Left kidney (tissue), 8 donors: ENCODE measurements at places on chromosomes 1 and 21.

DNA sequence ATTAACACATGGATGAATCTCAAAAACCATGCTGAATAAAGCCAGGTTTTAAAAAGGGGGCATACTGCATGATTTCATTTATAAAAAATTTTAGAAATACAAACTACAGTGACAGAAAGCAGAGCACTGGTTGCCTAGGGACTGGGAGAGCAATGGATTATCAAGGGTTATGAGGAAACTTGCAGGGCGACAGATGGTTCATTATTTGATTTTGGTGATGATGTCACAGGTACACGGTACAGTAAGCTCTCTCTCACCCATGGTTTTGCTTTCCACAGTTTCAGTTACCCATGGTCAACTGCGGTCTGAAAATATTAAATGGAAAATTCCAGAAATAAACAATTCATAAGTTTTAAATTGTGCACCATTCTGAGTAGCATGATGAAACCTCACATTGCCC is 14.1 kb downstream of the VAMP4 start:
- DNase-seq = no peak

- DNase-seq = no peak
Measured at GRCh38 chr1:241677201-241677600, 25.1 kb downstream of the WDR64 start.

DNA sequence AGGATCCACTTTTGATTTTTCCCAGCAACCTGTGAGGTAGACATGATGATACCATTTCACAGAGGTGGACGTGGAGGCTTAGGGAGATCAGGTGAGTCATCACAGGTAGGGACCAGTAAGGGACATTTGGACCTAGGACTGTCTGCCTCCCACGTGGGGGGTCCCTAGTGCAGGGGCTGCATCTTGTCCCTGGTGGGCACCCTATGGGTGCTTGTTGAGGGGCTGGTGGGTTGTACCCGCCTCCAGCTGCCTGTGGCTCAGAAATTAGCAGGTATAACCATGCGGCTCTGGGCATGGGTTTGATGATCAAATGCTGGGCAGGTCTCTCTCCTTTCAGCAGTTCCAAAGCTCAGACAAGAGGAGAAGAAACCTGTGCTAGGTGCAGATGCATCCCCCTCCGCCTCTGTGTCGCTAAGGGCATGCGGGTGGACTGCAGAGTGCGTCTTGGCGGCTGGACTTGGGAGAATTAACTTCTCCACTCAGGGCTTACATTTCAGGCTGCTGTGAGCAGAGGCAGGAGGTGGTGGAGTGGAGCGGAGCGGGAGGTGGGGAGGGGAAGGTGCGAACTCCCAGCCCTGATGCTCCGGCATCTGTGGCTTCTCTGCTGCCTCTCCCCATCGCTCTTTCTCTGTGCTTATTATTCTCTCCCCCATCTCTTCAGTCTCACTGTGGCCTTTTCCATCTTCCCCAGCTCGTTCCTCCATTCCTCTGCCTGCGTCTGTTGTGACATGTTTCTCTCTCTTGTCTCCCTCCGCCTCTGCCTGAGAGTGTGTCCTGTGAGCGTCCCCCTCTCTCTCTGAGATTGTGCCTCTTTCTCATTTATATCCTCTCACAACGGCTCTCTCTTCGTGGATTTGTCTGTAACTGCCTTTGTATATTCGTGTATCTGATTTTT is 146.8 kb downstream of the PTPRU start:
- no peak for DNase-seq

DNA sequence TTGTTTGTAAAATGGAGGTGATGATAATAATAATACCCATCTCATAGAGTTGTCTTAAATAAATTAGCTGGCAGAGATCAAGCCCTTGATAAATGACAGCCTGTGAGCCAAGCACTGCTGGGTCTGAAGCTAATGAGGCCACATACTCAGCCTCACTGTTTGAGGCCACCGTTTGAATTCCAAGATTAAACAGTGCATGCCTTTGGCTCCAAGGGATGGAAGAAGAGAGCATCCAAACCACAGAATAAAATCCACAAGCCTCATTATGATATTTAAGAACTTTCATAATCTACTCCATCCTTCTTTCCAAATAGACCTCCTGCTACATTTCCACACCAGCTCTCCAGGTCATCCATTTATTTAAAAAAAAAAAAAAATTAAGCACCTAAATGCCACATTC is 29.0 kb downstream of the TGFBR3 start:
- DNase-seq = no peak

DNA sequence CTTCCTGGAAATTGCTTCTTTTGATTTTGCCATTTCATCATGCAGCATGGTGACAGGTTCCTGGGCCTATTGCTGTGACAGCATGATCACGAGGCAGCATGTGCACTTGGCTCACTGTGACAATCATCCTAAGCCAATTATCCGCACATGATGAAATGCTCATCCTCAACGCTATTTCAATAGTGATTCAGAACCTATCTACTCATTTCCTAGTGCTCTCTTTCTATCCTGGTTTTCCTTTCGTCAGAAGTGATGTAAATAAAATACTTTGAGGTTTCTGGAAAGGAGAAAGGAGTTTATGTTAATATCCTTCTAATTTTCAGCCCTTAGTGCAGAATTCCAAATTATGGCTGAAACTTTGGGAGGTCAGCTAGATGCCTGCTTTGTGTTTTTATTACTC is 110.6 kb upstream of the ADAMTS5 start:
- DNase-seq = no peak

GRCh38 chr1:77954521-77954920 is 24.4 kb downstream of the FUBP1 start:
- no peak for DNase-seq

DNA sequence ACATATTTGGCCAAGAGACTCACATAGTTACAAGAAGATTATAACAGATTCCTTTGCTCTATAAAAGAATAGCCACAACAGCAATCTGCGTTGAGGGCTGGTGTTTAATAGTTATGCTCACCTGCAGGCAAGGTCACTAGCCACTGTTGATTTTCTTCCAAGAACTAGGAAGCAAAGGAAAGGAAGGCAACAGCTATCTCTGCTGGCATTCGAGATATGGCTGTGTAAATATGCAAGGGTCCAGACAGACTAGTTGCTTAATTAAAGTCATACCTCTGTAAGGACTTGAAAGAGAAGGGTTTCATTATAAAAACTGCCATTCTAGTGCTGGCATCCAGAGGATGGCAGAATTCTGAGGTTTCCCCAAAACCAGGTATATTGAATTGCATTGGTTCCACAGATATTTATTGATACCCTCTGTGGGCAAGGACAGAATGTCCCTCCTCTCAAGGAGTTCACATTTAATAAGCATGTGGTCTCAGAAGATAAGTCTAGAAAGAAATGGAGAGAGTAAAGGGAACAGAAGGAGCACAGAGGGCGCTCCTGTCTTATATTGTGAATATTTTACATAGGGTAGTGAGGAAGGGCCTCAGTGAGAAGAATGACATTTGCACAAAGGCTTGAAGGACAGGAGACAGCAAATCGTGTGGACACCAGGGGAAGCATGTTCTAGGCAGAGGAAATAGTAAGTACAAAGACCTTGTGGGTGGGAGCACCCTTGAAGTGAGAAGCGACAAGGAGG is 23.6 kb upstream of the PLEKHA6 start:
- DNase-seq = no peak

GRCh38 chr1:213884942-213885341 is 102.8 kb upstream of the PROX1 start:
- no peak for DNase-seq

DNA sequence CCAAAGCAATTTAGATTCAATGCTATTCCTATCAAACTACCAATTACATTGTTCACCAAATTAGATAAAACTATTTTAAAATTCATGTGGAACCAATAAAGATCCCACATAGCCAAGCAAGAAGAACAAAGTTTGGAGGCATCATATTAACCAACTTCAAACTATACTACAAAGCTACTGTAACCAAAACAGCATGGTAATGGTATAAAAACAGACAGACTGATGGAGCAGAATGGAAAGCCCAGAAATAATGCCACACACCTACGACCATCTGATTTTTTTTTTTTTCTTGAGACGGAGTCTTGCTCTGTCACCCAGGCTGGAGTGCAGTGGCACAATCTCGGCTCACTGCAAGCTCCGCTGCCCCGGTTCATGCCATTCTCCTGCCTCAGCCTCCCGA is 7.1 kb downstream of the ZNF124 start:
- DNase-seq = no peak

DNA sequence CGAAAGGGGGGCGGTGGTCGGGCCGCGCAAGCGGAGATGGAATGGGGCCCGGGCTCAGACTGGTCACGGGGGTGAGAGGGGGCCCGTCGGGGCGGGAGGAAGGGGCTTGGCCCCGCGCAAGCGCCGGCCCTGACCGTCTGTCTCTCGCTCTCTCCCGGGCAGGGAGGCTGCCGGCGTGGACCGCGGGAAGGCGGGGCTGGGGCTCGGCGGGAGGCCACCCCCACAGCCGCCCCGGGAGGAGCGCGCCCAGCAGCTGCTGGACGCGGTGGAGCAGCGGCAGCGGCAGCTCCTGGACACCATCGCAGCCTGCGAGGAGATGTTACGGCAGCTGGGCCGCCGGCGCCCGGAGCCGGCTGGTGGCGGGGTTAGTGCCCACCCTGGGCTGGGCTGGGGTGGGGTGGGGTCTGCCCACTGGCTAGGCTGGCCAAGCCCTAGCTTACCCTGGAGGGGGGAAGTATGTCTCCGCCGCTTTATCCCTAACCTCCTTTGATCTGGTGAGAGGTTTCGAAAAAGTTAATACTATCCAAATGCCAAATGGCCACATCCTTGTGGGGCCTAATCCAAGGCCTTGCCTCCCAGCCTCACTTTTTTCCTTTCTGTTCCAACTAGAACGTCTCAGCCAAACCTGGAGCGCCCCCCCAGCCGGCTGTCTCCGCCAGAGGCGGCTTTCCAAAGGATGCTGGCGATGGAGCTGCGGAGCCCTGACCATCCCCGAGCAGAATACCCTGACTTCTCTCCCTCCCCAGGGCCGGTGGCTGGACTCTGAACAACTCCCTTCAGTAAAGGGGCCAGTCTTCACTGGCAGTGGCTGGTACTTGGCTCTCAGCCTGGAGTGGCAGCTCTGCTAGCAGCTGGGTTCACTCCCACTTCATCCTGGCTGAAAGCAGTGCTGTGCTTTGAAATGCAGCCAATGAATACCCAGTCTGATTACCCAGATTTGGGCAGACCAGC is 636 bp upstream of the YRDC start:
- peak; percentile 61 for DNase-seq

DNA sequence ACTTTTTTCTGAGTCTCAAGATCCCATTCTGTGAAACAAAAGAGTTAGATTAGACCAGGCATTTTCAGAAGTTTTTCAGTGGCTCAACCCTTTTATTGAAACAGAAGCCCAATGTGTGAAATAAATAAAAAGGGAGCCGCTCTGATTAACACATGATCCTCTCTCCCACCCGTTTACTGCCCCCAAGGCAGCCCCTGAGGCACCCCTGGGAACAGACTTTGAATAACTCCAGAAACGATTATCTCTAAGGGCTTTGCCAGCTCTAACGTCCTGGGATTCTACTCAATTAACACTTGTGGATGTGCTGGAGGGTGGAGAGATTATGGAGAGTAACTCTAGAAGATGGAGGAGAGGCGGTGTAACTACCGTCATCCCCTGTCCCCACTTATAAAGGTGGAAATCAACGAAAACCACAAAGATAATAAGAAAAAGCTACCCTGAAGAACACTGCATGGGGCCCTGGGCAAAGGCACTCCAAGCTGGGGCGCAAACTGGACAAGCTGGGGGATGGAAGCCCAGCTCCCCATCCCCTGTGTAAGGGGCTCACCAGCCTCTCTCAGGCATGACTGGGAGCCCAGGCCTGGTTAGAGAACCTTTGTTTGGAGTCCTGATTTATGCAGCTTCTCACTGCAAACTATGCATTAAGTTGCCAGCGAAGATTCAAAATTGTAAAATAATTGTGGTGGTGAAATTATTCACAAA is 39.0 kb upstream of the GRIK3 start:
- no peak for DNase-seq

GRCh38 chr1:7703321-7704213 is 67.5 kb upstream of the VAMP3 start:
- DNase-seq = no peak

DNA sequence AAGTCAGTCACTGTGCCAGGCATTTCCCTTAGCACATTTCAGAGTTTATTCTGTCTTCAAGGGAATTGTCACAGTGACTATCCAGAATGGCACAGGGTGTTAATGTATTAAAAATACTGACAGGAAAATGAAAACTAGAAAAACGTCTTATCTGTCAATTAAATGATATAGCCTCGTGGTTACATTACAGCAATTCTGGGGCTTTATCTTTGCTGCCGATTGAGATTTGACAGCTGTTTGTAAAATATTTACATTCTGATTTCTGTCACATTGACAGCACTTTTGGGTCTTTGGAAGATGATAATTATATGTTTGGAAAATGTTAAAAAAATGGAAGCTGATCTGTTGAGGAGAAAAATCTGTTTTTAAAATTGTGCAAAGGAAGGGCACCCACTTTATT is 250.0 kb downstream of the CHRM3 start:
- DNase-seq = no peak

DNA sequence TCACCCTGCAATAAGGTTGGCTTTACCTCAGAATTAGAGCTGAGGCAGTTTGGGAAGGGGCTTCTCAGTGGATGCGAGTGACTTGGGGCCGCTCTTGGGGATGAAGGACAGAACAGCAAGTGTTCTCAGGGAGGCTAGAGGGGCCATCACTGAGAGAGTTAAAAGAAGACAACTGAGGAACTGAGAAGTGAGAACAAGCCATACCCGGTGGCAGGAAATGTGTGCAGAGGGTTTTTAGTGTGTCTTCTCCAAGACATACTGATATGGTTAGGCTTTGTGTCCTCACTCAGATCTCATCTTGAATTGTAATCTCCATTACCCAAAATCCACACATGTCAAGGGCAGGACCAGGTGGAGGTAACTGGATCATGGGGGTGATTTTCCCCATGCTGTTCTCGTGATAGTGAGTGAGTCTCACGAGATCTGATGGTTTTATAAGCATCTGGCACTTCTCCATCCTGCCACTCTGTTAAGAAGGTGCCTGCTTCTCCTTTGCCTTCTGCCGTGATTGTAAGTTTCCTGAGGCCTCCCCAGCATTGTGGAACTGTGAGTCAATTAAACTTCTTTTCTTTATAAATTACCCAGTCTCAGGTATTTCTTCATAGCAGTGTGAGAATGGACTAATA is 75.8 kb downstream of the PCBP3 start:
- no peak for DNase-seq

GRCh38 chr1:20110679-20111078 is 8.7 kb downstream of the PLA2G2D start:
- no peak for DNase-seq

GRCh38 chr1:236750928-236751327 is 44.2 kb upstream of the MTR start:
- DNase-seq = no peak

DNA sequence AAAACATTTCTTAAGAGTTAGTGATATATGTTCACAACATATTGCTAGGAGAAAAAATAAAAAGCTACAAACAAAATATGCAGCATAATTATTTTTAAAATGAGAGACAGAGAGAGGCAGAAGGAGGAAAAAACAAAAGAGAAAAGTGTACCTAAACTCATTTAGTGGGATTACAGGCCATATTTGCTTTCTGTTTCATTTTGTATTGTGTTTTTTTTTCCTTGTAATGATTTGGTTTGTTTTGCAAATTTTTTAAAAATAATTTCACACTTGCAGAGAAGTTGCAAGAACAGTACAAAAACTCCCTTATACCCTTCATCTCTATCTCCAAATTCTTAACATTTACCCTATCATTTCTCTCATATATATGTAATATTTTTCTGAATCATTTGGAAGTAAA is 65.0 kb downstream of the LBR start:
- DNase-seq = no peak
